ENCODE measurements at places on chromosomes 6 and 20.

DNA sequence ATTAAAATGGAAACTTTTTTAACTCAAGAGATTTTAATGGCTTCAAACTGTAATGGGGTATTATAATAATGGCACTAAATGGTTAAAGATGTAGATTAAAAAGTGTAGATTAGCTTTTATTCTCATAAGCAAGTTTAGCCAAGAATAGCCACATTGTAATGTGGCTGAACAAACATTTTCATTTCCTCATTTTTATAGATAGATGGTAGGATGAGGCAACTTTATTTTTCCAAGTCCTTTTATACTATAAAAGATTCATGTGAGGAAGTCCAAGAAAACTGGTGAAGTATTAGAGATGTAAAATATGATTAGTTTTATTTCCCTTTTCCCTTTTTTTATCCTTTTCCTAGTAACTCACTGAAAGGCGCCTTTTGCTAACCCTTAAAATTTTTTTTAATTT lies 88.8 kb downstream of the ATRN start:
- no peak for DNase-seq

DNA sequence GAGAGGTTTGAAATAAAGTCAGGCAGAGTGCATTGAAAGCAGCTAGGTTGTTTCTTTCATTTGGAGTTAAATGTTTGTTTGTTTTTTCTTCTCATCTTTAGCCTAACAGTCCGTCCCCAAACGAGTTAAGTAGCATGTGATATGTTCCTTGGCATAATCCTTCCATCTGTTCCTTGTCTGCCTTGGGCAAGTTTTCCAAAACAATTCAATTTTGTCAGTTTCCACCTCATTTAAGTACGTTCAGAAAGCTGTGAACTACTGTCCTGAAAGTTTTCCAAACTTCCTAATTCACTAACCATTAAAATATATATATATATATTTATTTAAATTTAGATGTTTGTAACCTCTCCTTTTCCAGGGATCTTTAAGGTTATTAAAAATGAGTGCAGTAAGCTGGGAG lies 61.8 kb upstream of the HDAC2 start:
- DNase-seq = no peak

DNA sequence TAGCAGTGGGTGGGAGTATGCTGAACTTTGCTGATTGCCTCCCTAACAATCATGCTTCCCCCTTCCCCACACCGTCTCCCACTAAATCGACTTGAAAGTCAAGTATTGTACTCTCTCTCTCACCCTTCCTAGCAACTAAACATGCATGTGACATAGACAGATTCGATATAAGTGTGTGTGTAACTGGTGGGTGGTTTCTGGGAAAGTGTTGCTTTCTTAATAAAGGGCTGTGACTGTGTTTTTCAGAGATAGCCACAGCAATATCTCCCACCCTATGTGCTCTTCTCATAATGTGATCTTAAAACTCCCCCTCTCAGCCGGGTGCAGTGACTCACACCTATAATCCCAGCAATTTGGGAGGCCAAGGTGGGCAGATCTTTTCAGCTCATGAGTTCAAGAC lies 49.3 kb upstream of the E2F3 start:
- DNase-seq = no peak

- no peak for DNase-seq
Measured at GRCh38 chr20:62799873-62800272, 3.6 kb downstream of the MRGBP start.

GRCh38 chr6:111793711-111794111 lies 79.5 kb downstream of the FYN start:
- no peak for DNase-seq

- no peak for DNase-seq
Measured at GRCh38 chr20:35902545-35902941, 51.8 kb downstream of the SCAND1 start.

DNA sequence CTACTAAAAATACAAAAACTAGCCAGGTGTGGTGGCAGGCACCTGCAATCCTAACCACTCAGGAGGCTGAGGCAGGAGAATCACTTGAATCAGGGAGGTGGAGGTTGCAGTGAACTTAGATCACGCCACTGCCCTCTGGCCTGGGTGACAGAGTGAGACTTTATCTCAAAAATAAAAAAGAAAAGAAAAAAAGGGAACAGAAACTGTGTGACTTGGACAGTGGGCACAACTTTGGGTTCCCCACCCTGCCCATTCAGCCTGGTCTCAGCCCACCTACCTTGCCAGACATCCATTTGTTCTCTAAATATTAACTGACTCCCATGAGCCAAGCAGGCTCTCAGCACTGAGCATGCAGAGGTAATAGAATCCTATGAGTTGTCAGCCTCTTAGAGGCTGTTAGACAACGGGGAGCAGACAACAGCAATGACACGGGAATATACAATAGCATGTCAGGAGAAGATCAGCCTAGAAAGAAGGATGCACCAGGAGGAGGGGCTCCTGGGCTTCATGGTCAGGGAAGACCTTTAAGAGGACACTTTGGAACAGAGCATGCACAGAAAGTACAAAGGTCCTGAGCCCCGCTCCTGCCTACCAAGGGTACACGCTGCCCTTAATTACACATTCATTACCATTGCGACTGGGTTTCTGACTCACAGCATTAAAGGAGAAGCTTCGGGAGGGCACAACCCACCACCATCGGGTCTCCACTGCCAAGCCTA lies 20.0 kb downstream of the FAM209B start:
- no peak for DNase-seq

GRCh38 chr20:48711696-48712464 lies 115.9 kb downstream of the PREX1 start:
- DNase-seq = no peak

DNA sequence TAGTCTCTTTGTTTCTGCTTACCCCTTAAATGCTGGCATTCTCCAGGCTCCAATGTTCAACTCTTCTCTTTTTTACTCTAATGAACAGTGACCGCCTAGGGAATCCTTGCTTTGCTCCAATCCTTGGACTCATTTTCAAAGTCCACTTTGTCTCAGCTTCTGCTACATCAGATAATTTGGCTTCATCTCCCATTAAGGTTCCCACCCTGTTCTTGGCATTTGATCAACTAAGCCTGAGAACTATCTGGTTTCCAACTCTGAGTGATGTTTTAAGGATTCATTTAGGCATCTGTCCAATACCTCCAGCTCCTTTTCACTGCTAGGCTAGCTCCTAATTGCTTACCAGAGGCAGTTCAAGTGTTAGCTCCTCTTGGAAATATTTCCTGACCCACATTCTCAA lies 64.9 kb downstream of the ME1 start:
- DNase-seq = no peak

- no peak for DNase-seq
Measured at GRCh38 chr6:151374036-151374683, 17.2 kb downstream of the ZBTB2 start.

Data from stimulated activated CD8-positive, alpha-beta memory T cell treated with anti-CD3 and anti-CD28 coated beads, Interleukin-12 subunit alpha, Interleukin-12 subunit beta, amount 100 ng/mL, for 4 hours (primary cell).